Activated naive CD4-positive, alpha-beta T cell treated with anti-CD3 and anti-CD28 coated beads, Interleukin-2, amount 10 ng/mL, durations not matched to agents 7 days and 5 days (primary cell): ENCODE measurements at places on chromosomes 1 and 21.

- no peak for DNase-seq
Observed at GRCh38 chr1:44854970-44855369, 11.9 kb upstream of the PTCH2 start.

GRCh38 chr1:178966312-178966711 lies 59.4 kb upstream of the FAM20B start:
- no peak for DNase-seq

GRCh38 chr1:18557621-18558465 lies 72.8 kb upstream of the PAX7 start:
- no peak for DNase-seq

GRCh38 chr21:26422138-26422537 lies 150.9 kb downstream of the CYYR1 start:
- no peak for DNase-seq

GRCh38 chr1:234170622-234171021 lies 202.6 kb upstream of the COA6 start:
- peak; percentile 63 for DNase-seq
